T-helper 17 cell (primary cell): ENCODE measurements at places on chromosomes 4 and X.

DNA sequence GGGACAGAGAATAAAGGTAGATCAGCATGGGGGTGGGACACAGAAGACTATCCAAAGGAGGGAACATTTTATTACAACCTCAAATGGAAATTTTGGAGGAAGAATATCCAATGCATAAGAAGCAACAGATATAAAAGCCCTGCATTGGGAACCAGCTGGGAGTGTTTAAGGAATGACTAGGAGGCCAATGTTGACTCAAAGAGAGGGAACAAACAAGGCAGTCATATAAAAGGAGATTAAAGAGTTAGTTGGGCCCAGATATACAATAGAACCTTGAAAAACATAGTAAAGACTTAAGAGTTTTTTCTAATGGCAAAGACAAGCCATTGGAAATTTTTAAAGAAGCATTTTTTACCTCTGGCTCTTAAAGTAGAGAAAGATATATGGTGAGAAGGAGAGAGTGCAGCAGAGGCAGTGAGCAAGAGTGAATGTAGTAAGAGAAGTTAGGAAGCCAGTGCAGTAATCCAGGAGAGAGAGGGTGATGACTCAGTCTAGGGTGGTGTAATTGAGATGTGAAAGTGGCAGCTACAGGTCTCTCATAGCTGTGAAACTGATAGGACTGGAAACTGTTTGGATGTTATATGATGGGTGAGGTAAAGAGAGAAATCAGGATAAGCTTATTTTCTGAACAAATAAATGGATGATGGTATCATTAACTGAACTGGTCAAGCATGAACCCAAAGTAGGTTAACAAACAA, 182.2 kb upstream of the ATOH1 start:
- DNase-seq: no peak

DNA sequence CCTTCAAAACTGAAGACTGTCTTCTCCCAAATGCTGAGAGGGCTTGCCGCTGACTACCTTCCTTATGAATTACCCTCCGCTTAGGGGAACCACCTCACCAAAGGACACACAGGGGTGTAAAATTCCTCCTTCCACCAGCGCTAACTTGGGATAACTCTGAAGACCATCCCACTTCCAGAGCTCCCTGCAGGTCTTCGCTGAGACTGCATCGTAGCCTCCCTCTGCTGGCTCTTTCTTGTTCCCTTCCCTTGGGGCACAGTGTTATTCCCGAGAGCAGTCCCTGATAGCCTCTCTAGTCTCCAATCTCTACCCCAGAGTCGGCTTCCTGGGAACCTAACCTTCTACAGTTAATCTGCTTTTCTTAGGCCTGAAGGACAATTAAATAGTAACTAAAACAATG, 725.5 kb upstream of the ATOH1 start:
- DNase-seq: no peak

DNA sequence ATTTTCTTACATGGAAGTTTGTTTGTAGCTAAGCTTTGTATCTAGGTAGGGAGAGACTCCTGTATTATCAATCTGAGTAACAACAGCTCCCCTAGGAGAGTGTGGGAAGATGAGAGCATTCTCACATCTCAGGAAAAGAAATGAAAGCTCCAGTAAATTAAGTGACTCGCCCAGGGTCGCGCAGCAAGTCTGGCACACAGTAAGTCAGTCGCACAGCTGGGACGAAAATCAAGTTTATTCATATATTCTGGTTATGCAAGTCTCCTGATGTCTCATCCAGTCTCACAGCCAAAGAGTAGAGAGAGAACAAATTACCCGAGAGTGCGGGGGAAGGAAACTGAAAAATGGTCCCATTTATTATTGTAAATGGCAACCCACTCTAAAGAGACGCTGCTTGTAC, 216.1 kb downstream of the STK32B start:
- no peak for DNase-seq

DNA sequence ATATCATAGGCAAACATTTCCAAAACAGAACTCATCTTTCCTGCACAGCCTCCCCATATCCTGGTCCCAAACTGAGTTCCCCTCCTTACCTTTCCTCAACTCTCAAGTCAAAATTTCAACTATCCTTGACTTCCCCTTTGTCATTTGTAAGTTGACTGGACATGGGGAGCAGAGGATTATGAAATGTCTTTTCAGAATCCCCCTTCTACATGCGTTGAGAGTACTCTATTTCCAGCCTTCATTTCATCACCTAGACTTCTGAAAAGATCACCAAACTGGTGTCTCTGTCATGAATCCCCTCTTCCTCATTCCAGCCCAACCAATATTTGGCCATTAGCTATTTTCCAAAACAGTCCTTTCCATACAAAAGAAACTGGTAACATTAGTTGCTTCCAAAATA, 95.2 kb downstream of the SYNPO2 start:
- no peak for DNase-seq

GRCh38 chrX:142655507-142655906, 370.2 kb upstream of the SPANXN4 start:
- no peak for DNase-seq

- no peak for DNase-seq
Measured at GRCh38 chr4:89373394-89373793, 65.8 kb upstream of the GPRIN3 start.
